ENCODE measurements at places on chromosomes 5 and 9.
A peak's percentile ranks its signal among the peaks of the same experiment; 100 is the strongest.

- DNase-seq, result no peak
These were observed 1.7 kb upstream of the MRNIP start for GRCh38 chr5:179860301-179860700.

GRCh38 chr9:34693560-34693959, 2.5 kb upstream of the CCL19 start:
- DNase-seq, result no peak

DNA sequence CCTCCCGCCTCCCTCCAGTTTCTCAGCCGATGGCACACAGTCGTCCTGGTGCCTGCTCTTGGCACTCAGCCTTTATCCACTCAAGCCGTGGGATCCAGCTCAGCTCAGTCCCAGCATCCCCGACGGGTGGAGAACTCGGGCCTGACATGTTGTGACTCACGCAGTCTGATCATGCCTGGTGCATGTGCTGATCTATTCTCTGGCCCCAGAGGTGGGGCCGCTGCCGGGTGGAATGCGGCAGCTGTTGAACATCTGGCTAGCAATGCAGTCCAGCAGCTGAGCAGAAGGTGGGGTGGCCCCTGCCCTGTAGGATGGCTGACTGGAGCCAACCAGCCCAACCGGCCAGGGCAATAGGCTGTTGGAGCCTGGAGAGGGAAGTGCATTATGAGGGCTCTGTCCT, 1.7 kb upstream of the AIF1L start:
- DNase-seq, result no peak

DNA sequence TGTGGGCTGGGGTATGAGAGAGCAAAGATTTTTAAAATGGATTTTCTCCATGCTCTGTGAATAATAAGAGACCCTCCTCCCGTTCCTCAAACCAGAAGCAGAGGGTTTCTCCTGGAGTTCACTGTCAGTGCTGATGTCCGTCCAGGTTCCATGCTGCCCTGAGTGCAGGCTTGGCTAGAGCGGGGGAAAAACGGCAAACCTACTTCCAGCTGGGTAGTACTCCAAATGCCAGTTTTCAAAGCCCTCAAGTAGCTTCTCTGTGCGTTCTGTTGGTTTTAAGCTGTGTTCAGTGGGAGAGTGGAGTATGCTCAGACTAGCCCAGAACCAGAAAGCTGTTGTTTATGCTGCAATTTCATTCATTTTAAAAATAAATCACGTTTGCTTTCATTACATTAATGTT, 40.3 kb downstream of the RASGEF1C start:
- no peak for DNase-seq

GRCh38 chr9:21295992-21296391, 9.1 kb downstream of the IFNA5 start:
- no peak for DNase-seq

- no peak for DNase-seq
These were observed 17.1 kb upstream of the SPATA31E1 start for GRCh38 chr9:87865626-87866025.

DNA sequence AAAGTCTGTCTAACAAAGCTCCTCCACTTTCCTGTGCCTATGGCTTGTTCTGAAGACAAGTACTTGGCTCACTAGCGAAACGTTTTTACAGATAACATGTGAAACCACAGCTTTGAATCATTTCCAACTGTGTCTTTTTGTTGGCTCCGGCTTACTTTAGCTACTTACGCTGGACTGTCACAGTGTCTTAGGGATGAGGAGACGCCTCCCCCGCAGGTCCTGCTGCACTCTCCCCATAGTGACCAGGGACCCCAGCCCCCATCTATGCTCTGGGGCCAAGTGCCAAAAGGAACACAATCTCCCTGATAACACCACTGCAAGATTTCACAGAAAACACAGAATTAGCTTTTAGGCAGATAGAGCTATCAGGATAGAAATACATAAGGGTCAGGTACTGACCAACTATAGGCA, 219.1 kb downstream of the ADAMTS6 start:
- DNase-seq, result no peak

DNA sequence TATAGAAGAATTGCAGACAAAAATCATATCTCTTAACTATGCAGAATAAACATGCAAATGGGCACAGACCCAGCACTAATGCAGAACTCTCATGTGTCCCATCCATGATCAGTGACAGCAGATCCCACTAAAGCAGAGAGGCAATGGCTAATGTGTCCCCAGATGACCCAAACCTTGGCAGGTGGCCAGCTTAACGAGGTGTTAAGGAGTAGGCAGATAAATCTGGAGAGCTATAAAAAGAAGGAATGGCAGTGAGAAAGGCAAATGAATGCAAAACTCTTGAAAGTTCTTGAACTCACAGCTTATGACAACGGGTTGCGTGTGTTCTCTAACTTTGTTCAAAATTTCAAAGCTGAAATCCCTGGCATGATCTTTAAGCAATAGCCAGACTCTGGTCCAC, 265.4 kb downstream of the RASEF start:
- no peak for DNase-seq

DNA sequence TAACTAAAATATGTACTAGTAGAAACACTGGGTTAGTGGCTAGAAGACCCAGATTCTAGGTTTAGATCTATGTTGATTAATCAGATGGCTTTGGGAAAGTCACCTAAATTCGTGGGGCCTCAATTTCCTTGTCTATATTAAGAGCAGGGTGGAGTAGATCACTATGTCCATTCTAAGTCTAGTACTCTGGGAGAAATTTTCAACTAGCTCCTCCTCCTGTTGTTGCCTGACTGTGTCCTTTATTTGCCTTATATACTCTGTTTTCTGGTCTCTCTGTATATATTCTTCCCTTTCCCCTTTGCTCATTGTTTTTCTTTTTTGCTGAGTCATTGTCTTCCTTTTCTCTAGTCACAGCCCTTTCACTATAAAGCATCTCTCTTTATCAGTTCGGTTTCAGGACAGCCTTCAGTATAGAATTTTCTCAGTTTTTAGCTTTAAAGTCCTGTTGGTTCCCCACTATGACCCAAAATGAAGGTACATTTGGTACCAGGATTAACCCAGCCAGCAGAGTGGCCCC, 44.5 kb upstream of the CDH6 start:
- DNase-seq, result no peak

- DNase-seq, result no peak
These were observed 36.6 kb upstream of the SPTLC1 start for GRCh38 chr9:92151691-92152393.

- DNase-seq, result no peak
These were observed 535 bp downstream of the UNC5A start for GRCh38 chr5:176810687-176811501.

DNA sequence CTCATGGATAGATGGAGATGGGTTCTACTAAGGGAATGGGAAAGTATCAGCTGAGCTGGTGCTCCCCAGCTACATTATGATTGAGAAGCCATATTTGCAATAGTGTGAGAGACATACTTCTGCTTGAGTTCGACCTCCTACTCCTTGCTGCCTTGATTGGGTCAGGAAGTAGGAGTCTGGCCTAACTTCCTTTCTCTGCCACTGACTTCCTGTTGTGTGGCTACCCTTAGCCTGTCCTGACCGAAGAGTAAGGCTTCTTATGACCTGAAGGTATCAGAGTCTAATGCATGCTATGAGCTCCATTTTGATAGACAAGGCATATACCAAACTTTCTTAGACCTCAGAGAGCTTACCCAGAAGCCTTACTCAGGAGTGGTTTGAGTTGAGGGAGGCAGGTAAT, 53.9 kb downstream of the OSTF1 start:
- DNase-seq, result peak; percentile 48

DNA sequence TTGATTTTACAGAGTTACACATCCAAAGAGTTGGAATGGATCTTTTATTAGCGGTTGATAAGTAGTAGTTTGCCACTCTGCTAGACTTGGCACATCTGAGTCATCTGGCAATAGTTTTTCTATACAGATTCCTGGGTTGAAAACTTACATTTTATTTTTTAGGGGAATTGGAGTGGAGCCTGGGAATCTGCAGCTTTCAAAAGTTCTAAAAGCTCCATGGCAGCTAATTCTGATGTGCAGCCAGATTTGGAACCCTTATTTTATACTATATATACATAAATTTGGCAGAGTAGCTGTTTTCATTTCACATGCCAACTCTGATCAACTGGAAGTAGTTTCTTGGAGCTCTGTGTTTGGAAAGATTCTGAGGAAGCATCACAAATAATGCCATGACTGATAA, 715.5 kb downstream of the TLR4 start:
- no peak for DNase-seq

- DNase-seq, result no peak
These were observed 17.0 kb downstream of the PTPDC1 start for GRCh38 chr9:94101162-94101853.

DNA sequence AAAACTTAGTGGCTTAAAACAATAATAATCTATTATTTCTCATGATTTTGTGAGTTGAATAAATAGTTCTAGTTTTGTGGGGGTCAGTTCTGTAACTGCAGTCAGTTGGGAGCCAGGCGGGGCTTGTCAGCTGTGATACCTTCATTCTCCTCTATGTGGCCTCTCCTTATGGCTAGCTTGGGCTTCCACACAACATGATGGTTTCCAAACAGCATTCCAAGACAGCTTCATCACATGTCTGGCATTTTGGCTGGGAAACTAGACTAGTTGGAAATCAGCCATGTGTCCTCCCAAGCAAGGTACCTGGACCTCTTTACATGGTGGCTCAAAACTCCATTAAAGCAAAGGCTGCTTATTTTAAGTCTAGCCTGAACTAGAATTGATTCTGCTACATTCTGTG, 61.4 kb upstream of the RANBP3L start:
- DNase-seq, result no peak

GRCh38 chr9:38031594-38031993, 37.4 kb downstream of the SHB start:
- DNase-seq, result no peak

DNA sequence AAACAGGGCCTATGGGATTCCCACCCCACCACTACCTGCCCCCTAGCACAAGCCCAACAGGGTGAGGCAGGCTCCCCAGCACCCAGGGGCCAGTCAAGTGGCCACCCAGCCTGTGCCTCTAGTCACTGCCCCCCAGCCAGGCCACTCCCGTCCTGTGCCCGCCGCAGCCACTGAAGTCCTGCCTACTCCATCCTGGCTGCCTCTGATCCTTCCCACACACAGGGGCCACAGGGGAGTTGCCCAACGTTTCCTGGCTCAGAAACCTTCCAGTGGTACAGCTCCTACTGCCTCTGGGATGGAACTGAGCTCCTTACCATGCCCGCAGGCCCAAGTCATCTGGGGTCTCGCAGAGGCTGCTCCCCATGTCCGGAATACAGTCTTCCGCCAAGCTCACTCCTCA, 70.2 kb upstream of the STXBP1 start:
- DNase-seq, result no peak

DNA sequence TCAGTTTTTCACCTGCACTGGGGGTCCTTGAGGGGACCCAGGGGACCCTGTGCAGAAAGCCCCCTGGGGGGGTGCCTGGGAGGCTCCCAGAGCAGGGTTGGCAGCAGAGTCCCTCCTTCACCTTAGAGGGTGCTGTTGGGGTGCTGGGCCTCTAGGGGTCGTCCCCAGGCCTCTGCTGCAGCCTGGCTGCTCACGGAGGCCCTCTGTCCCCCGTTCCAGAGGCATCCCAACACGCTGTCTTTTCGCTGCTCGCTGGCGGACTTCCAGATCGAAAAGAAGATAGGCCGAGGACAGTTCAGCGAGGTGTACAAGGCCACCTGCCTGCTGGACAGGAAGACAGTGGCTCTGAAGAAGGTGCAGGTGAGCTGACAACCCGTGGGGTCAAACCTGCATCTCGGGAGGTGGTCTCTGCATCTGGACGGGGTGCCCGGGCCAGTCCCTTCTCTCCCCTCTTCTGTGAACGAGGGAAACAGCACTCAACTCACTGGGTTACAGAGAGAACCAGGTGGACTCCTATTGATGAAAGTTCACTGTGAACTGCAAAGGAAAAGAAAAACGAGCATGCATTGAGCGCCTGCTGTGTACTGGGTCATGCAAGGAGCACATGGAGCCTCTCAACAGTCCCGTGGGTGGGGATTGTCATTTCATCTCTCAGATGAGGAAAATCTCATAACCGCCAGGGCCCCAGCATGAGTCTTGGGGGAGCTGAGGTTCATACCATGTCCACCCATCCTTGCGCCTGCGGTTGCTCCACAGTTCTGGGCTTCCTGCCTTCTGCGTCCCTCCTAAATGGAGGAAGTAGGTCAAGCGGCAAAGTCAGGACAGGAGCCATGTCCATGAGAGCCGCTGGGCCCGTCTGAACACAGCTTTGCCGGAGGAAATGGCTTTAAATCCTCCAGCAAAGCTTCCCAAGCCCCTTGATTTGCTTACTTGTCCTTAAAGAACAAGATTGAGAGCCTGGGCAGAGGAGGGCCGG, 54.8 kb downstream of the NEK6 start:
- DNase-seq, result no peak

GRCh38 chr9:137029058-137029936, 1.3 kb upstream of the ABCA2 start:
- DNase-seq, result peak; percentile 90

- no peak for DNase-seq
These were observed 44.1 kb upstream of the EQTN start for GRCh38 chr9:27340961-27341511.

GRCh38 chr5:10332301-10332700, 21.2 kb upstream of the MARCHF6 start:
- DNase-seq, result no peak

- no peak for DNase-seq
These were observed 19.8 kb upstream of the AIF1L start for GRCh38 chr9:131076347-131077195.

GRCh38 chr5:145681686-145682085, 153.5 kb downstream of the PRELID2 start:
- no peak for DNase-seq

DNA sequence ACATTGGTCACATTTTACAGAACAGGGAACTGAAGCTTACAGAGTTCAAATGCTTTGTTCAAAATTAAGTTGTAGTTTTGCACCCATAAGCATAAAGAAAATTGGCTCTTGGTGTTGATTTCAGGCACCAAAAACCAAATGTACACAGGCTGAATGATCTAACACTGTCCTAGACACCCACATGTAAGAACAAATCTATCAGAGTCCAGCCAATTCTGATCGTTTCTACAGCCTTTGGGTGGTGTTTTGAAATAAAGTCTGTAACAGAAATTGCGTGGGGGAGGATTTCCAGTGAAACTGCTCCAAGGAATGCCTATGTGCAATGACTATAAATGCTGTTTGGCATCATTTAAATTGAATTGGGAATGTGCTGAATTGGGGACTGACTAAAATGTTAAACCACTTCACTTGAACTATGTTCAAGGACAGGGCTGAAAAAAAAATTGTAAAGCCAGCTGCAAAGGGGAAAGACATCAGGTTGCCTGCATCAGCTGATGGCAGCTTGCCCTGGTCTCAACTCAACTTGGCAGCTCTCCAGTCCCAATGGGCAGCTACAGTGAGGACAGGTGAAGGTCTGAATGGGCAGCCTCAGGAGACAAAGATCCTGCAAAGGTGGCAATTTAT, 92.2 kb upstream of the TRPC7 start:
- no peak for DNase-seq

- DNase-seq, result no peak
These were observed 537 bp downstream of the C8G start for GRCh38 chr9:136945333-136946227.

DNA sequence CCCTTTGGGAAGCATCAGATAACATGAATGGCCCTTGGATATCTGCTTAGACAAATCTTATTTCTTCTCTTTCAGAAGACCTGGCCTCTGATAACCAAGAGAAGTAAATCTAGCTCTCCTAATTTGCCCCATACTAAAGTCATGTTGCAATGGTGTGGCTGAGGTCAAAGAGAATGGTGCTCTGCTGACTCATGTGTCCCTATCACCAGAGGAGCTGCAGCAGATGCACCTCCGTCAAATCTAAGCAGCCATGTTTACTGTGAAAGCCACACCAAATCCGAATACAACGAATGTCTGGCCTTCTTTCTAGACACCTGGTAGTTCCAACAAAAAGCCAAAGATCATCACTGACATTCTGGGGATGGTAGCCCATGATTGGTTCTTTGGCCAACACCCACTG, 23.2 kb downstream of the RETREG1 start:
- DNase-seq, result no peak

Data from stimulated activated effector memory CD8-positive, alpha-beta T cell treated with anti-CD3 and anti-CD28 coated beads, Interleukin-12 subunit alpha, Interleukin-12 subunit beta, amount 100 ng/mL, for 72 hours (primary cell).